Peyer's patch (tissue), 4 donors: ENCODE measurements at places on chromosomes 6 and 20. TPM values are rescaled to one million over a fixed set of nuclear protein-coding genes. Genes with fewer than 3 reads are reported as not detected.

Gene WFDC10B
- not detected for total RNA-seq

DNA sequence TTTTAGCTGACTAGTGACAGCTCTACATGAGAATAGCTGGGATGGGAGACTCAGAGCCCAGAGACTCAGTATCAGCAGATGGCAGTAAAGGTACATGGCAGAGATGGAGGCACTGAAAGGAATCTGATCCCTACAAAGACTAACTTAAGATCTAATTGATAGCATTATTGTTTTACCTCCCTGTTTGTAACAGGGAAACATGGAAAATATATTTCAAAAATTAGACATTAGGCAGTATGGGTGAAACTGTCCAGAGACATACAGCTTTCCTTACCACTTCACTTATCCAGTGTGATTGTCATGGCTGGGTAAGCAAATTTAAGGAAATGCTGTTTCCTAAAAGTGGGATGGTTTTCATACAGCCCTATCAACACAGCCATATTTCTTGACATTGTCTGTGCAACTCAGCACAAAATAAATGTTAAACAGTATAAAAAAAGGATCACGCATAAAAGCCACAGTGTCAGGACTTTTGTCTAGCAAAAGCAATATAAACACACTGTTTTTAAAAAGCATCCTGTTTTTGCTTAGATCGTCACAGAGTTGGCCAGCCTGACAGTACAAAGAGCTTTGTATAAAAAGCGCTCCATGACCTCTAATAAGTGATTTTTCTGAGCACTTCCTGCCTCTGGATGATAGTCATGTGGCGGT lies 376.9 kb downstream of the PHF3 start:
- H3K27me3 ChIP-seq = no peaks in the 10 kb centered on the region
- no peak overlapping the region for H3K27ac ChIP-seq
- no peaks in the 10 kb centered on the region for H3K4me1 ChIP-seq
- H3K4me3 ChIP-seq = no peak overlapping the region
- peak; percentile 54 for DNase-seq
- no peaks in the 10 kb centered on the region for H3K36me3 ChIP-seq

DNA sequence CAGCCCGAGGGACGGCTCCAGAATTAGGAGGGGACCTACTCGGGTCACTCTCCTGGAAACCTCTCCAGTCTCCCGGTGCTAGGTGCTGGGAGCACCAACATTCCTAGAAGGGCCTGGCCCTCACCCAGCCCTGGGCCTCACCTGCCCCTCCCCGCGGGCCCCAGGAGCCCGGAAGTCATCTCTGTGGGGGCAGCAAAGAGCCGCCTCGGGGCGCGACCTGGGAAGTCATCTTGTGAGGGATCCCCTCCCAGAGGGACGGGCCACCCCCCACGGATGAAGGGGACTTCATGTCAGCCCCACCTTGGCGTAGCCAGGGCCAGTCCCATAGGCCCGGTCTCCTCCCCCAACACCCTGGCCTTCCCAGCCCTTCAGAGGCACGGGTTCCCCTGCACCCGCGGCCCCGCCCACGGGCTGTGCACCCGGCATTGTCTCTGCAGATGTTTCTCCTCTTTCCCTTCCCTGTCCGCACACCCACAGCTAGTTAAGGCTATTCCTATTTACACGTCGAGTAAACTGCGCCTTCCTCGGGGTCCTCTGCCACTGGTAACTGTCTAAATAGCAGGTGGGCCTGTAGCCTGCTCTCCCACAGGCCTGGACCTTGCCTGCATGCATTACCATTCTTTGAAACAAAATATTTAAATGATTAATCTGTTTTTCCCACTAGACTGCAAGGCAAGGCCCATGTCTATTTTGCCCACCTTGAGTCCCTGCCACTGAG lies 896 bp upstream of the RNASET2 start:
- DNase-seq = peak; percentile 78
- H3K27ac ChIP-seq = peak overlapping the region; percentile 100
- H3K27me3 ChIP-seq = no peaks in the 10 kb centered on the region
- H3K36me3 ChIP-seq = no peaks in the 10 kb centered on the region
- peaks cover 26% of the 10 kb centered on the region for H3K4me1 ChIP-seq

Gene TULP1
- total RNA-seq = not detected
